Fibroblast of villous mesenchyme (primary cell): ENCODE measurements at places on chromosomes 4 and X.

DNA sequence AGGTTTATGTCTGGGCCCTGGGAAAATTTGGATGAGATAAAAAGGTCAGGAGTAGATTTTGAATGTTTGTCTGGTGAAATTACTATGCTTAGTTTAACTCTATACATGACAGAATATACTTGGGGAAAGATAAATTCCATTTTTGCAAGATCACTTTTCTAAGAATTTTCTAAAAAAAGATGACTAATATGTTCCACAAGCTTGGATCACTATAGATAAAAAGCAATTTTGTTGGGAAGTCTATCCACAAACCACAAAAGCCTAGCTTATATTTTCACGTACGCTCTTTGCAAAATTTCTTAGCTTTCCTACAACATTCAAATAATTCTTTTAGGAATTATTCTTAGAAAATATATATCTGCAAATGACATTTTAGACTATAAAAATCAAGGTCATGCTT, 20.6 kb upstream of the COQ2 start:
- no peak for DNase-seq

DNA sequence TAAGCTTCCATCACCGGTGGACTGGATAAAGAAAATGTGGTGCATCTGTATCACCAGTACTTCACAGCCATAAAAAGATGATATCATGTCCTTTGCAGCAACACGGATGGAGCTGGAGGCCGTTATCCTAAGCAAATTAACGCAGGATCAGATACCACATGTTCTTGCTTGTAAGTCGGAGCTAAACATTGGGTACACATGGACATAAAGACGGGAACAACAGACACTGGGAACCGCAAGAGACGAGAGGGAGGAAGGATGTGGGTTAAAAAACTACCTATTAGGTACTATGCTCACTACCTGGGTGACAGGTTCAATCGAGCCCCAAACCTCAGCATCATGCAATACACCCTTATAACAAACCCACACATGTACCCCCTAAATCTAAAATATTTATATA, 16.3 kb upstream of the IDS start:
- no peak for DNase-seq

- no peak for DNase-seq
These were observed 837.4 kb downstream of the ADGRL3 start for GRCh38 chr4:62037571-62037970.

GRCh38 chrX:71178908-71179307, 34.3 kb downstream of the NLGN3 start:
- DNase-seq, result peak; percentile 74

- no peak for DNase-seq
These were observed 42.5 kb downstream of the TMEM164 start for GRCh38 chrX:110045421-110045820.

GRCh38 chr4:117093571-117093970, 8.2 kb upstream of the TRAM1L1 start:
- no peak for DNase-seq

GRCh38 chr4:81422595-81422994, 49.1 kb downstream of the RASGEF1B start:
- no peak for DNase-seq

GRCh38 chrX:40875476-40875875, 140.1 kb upstream of the MED14 start:
- DNase-seq, result no peak

GRCh38 chr4:98493296-98493695, 165.1 kb downstream of the TSPAN5 start:
- no peak for DNase-seq

- DNase-seq, result no peak
These were observed 74.9 kb downstream of the METTL14 start for GRCh38 chr4:118760092-118760491.

DNA sequence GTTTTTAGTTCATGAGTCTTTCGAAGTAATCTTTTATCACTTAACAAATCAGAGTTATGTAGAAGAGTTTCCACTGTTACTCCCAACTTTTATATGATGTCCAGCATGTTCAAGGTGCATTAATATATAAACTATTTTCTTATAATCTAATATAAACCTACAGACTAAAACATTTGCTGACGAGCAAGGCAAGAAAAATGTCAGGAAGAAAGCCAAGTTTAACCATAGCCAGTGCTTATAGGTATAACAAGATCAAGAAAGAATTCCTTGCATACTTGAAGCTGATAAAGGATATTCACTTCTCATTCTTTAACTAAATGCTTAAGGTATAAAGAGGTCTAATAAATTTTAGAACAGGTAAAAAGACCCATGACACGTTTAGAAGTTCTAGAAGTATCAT, 167.7 kb downstream of the NPNT start:
- no peak for DNase-seq

DNA sequence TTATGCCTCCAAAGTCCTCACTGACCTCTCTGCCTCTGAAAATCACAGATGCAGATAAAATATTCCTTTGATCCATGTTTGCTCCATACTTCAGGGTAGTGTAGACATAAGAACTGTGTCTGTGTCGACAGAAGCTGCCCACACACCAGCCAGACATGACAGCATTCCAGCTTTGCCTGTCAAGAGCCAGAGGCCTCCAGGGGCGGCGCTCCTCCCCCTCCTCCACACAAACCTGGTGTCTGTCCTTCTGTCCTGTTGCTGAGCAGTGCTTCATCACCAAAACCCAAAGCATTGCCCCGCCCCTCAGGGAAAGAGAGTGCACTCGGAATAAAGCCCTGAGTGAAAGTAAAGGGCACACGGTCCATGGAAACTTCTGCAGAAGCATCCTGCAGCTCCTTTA, 379.4 kb downstream of the FBXW7 start:
- DNase-seq, result no peak

- DNase-seq, result no peak
These were observed 16.0 kb downstream of the TBCK start for GRCh38 chr4:106299977-106300376.

- no peak for DNase-seq
These were observed 440.4 kb downstream of the SPRY1 start for GRCh38 chr4:123836851-123837595.

DNA sequence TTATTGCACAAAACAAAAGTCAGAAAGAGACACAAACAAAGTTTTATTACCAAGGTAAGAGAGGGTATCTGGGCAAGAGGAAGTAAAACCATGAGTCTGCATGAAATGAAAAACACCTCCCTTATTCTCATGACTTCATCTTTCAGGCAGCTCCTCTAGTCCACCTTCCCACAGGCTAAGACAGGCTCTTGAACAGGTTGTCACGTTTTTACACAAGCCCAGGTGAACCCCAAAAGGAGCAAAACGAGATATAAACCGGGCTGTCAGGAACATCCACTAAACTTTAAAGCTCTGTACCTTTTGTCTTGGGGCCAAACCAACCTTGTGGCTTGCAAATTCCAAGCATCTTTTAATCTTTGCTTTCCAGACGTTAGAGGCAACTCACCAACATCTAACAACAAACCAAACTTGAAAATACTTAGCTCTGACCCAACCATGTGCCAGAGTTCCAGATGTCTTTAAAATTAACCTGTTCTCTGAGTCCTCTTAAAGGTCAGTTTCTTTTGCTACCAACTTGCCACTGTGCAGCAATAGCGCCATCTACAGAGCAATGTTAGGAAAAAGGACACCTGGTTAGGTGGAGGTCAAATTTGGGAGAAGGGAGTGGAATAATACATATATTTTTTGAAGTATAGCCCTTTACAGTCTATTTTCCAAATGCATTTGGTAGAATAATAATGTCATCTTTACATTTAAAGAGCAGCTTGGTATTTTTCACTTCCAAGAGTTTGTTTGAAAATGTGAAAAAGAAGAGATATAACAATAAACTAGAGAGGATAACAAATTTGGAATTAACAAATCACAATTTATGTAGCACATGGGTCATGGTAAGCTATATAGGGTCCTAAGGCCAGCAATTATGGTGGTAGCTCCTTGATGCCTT, 73.1 kb downstream of the QRFPR start:
- DNase-seq, result peak; percentile 69

DNA sequence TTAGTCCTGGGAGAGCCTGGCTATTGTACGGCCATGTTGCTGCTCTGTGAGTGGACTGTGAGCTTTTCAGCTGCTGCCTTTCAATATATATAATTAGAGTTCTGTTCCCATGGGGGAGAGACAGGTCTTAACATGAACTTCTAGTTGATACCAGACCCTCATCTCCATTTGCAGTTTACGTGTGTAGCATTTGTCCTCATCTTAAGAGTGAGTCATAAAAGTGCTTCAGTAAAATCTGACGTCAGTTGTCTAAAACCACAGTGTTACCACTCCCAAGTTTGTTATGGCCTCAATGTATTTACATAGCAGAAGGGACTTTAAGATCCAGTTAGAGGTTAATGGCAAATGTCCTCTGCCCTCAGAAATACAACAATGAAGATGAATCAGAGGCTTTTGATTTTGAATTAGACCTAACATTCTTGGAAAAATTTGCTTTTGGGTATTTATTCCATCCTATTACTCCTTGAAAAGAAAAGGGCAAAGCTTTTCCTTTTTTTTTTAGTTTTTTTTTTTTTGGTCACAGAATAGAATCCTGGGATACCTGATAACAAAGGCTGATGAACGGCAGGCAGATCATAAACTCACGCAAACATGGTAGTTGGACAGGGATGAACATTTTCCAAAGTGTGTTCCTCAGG, 38.6 kb downstream of the PHOX2B start:
- peak; percentile 88 for DNase-seq
